ENCODE measurements at places on chromosomes 16 and 17.
A peak's percentile ranks its signal among the peaks of the same experiment; 100 is the strongest.

GRCh38 chr17:62892870-62893338 lies 73.1 kb upstream of the TANC2 start:
- peak; percentile 43 for DNase-seq

DNA sequence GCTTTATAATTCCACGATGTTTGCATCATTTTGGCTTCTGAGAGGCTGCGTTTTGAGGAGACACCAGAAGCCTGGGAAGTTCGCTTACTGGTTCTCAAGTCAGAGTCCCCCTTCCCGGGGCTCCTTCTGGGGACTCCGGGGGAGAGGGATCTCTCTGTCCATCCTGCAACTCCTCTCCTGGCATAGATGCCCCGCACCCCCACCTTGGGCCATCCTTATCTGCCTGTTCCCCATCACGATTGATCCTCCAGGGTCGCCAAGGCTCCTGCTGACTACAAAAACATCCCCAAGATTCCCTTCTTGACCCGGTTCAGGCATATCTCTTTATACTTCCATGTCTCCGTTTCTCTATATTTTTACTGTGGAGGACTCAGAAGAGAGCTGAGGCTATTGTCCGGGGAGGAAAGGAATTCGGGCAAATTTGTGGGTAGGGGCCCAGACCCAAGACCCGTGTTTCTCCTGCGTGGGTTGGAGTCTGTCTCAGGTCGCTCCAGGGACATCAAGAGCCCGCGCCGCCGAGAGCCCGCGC lies 18.4 kb upstream of the HOXB13 start:
- no peak for DNase-seq

DNA sequence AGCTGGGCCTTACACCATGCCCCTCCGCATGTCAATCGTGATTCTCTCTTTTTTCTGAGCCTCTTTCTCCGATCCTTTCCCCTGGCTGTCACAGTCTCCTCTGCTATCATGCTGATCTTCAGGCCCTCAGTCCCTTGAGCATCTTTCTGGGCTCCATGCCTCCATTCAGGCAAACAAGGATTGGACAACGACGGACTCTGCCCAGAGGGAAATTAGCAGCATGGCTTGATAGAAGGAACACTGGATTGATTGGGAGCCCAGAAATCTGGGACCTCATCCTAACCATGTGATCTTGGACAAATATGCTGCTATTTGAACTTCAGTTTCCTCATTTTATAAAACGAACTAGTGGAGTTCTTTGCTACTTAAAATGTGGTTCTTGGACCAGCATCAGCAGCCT lies 19.6 kb upstream of the PHF12 start:
- no peak for DNase-seq

DNA sequence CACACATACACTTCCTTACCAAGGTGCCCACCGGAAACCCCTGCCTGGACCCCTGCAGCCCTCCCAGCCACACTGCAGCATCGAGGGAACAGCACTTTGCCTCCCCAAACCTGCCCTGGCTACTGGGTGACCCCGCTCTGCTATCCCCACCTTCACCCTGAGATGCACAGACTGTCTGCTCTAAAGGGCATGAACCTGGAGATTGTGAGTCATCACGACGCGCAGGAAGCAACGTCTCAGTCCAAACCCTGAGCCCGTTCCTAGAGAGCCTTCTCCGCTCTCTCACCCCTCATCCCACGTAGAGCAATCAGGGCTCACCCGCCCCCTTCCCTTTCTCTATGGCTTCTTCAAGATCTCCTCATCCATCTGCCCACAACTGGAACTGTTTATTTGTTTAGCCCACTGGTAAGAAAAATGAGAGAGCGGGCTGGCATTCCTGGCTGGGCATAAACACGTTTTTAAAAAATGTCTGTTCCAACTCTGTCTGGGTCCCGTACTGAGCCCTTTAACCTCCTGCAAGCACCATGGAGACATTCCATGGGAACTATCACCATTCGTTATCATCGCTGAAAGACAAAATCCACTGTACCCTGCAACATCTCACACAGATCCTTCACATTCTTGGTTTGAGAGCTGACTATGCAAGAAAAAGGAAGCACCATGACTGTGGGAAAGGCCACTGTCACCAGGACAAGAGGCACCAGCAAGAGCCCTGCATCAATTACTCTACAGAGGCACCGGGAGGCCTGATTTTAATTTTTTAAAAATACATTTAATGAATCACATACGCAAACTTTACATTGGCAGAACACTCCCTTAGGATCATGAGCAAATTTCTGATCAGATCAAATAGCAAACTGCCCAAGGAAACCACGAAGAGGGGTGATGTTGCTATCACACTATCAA lies 28.2 kb downstream of the ZFHX3 start:
- DNase-seq = no peak

GRCh38 chr16:66678337-66678736 lies 18.2 kb downstream of the CMTM4 start:
- DNase-seq = no peak

- no peak for DNase-seq
Observed at GRCh38 chr16:81365731-81366130, 51.0 kb downstream of the GAN start.

- no peak for DNase-seq
Observed at GRCh38 chr16:77840673-77841501, 52.5 kb downstream of the VAT1L start.

DNA sequence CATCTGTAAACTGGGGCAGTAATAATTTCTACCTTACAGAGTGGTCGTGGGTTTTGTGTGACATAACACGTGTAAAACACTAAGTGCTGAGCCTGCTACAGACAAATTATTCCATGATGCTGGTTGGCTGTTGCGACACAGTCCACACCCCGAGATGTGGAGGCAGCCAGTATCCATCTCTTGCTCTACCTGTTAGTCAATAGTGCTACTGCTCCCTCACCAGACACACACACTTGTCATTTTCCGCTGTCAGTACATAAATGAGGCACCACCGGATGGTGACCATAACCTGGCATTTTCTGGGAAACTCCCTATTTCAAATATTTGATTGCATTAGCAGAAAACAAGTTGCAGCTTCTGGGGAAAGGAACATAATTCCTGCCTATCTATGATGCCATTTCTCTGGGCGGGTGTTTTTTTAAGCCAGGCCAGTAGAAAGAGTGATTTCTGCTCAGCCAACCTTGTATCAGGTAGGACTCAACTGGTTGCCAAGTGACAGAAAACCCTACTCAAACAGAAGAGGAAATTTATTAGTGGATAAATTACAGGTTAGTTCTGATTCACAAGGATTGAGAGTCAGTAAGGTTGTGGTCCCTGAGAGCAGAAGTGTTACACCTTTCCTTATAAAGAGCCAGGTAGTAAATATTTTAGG lies 24.1 kb downstream of the DNAJA2 start:
- no peak for DNase-seq

DNA sequence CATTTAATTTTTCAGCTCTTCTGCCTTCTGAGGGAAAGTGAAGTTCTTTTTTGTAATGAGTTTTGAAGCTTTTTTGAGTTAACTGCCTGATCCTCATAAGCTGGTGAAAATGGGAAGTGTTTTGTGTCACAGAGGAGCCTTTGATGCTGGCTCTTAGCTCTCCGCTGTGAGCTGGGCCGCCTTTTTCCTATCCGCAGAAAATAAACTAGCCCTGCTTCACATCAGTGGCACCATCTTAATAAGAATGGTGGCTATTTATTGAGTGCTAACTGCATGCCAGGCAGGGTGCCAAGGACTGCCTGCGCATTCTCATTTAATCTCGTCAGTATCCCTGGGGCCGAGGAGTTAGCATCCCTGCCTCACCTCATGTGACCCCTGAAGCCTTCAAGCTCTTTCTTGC lies 309.0 kb downstream of the CPPED1 start:
- no peak for DNase-seq

- DNase-seq = no peak
Observed at GRCh38 chr17:61183793-61184192, 215.8 kb upstream of the TBX2 start.

- DNase-seq = no peak
Observed at GRCh38 chr16:50081428-50082018, 15.8 kb downstream of the HEATR3 start.

DNA sequence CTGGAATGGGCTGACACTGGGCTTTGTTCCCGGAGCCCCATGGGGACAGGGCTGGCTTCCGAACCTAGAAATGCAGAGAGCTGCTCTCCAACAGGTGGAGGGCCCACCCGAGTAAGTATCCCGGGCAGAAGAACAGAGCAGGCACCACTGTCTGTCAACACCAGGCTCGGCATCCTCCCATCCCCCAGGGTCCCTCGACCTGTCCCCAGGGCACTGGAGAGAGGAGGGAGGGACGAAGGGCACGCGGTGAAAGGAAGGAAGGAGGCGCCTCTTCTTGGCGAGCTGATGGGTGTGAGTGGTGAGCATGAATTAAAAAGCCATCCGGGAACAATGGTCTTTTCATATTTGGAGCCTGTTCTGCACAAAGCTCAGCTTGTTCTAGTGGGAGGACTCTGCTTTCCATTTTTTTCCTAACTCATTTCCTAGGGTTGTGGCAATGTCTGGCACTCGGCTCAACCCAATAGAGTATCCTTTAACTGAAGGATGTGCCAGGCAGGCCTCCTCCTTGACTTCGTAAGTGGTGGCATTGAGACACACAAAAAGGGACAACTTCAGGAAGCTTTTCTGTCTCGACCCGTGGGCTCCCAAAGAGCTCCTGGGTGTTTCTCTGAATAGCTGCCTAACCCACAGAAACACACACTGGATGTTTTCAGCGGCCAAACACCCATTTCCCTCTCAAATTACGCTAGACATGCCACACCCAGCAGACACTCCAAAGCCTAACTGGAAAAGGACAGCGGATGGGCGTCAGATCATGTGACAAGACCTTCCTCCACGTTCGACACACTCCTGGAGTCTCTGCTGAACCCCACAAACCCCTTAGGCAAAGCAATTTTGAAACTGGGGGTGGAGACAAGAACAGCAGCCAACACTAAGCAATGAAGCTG lies 47.7 kb downstream of the ZFHX3 start:
- no peak for DNase-seq

GRCh38 chr17:7956228-7956965 lies 24.4 kb downstream of the CNTROB start:
- no peak for DNase-seq

DNA sequence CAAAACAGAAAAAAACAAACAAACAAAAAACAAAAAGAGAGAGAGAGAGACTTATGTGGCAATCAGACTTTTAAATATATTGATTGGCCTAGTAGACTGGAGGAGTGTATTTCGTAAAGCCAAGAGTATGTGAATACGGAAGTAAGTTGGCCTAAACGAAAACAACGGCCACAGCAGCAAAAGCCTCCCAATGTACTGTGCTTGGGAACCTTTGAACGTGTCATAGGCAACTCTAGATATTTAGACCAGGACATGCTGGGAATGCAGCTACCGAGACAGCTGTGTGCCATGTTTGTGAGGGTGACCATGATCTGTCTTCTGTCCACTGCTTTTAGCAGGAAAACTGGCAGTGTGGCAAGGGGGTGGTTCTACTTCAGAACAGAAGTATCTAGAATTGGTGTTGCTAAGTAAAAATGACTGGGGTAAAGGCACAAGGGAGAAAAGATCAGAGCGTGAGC lies 7.4 kb downstream of the MAF start:
- DNase-seq = no peak

DNA sequence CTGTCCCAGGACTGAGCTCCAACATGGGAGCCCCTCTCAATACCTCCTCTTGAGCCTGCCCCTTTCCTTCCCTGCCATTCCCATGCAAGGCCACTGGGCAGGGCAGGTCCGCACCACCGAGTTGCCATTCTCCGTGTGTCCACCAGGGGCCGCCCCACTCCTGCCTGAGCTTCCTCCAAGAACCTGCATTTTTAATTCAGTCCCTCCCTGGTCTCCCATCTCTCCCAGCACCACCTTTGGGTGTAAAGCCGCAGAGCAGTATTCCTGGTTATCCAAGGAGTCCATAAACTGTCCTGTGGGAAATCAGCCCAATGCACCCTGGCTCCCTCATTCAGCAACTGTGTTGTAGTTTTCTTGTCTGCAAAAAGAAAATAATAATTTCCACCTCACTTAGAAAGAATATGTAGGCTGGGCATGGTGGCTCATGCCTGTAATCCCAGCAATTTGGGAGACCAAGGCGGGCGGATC lies 15.9 kb upstream of the ANKRD40CL start:
- peak; percentile 91 for DNase-seq

DNA sequence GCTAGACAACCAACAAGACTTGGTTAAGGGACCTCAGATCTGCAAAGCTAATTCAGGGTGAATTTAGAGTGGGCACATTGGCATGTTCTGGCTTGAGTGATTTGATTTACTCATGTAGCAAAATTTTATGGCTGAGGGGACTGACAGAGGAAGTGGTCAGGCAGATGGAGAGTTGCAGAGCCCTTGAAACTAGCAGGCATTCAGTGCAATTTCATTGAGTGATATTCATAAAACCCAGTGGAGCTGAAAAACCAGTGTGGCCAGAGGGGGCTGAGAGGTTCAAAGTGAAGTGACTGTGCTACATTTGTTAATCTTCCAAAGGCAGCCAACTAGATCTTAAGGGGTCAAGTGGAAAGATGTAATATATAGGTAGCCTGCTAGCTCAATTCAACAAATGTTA lies 2.2 kb upstream of the TMEM94 start:
- peak; percentile 44 for DNase-seq

DNA sequence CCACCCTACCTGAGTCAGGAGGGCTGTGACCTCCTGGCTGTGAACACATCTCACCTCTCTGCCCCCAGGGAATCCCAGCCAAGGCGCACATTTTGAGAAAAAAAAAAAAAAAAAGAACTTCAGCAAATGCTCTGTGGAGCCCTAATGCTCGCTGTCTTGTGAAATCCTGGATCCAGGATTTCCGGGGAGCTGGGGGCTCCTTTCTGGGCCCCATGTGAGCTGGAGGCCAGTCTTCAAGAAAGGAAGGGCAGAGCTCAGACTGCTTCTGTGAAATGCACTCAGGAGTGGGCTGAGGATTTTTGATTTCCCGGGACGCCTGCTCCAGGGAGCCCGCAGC lies 36.0 kb upstream of the EMP2 start:
- no peak for DNase-seq

DNA sequence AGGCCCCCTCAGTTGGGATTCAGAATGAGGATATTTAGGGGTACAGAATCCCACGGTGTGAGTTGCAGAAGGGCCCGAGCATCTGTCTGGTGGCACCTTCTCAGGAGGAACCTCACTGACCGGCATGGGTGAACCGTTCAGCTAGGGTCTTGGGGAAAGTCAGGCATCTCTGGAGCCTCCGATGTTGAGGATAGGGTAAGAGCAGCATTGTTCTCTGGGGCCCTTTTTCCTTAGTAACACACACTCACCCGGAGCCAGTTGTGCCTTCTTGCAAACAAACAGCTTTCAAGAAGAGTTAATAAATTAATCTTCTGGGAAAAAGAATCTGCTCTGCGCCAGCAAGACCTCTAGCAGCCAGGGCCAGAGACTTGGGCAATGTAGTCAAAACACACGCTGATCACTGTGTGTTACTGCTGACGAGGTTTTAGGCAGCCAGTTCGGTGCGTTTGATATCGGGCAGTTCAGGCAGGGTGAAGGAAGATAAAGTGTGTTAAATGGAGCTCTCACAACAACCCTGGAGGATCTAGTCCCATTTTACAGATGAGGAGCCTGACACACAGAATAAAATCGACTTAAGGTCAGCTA lies 48.9 kb downstream of the MSI2 start:
- DNase-seq = no peak

- DNase-seq = no peak
Observed at GRCh38 chr16:56817938-56818337, 47.1 kb upstream of the SLC12A3 start.
